ENCODE measurements at places on chromosomes 12 and 14.
A peak's percentile ranks its signal among the peaks of the same experiment; 100 is the strongest.

DNA sequence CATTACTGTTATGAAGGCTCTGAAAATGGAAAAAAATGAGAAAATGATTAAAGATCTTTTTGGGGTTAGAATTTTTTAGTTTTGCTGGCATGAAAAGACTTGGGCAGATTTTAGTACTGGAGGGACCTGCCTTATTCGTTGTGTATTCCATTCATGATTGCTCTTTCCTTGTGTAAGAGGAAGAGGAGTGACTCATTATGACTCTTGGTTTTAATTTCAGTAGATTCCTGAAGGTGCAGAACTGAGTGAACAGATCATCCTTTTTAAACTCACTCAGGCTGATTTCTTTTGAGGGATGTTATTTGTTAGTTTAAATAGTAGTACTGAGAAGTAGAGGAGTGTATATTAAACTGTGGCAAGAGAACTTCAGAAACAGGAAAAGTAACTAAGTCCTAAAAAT lies 41.6 kb downstream of the AKAP6 start:
- DNase-seq = peak; percentile 94

- DNase-seq = peak; percentile 70
Measured at GRCh38 chr14:99654235-99654985, 9.5 kb downstream of the HHIPL1 start.

- DNase-seq = no peak
Measured at GRCh38 chr14:103548463-103549351, 13.8 kb downstream of the BAG5 start.

DNA sequence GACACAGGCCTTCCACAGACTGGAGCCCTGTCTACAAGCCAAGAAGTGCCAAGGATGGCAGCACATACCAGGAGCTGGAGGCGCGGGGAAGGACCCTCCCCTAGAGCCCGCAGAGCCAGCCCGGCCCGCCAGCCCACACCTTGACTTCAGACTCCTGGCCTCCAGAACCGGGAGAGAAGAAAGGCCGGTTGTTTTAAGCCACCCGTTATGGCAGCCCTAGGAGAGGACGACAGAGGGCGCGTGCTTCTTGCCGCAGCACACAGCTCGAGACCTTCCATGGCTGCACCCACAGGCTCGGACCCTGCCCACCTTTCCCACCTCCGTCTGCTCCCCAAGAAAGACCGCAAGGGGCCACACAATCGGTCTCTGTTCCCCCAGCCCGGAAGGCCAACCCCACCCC lies 53.7 kb downstream of the RNF34 start:
- no peak for DNase-seq

- no peak for DNase-seq
Measured at GRCh38 chr14:72408020-72408419, 475.8 kb downstream of the RGS6 start.

- DNase-seq = no peak
Measured at GRCh38 chr14:85235868-85236267, 294.1 kb upstream of the FLRT2 start.

DNA sequence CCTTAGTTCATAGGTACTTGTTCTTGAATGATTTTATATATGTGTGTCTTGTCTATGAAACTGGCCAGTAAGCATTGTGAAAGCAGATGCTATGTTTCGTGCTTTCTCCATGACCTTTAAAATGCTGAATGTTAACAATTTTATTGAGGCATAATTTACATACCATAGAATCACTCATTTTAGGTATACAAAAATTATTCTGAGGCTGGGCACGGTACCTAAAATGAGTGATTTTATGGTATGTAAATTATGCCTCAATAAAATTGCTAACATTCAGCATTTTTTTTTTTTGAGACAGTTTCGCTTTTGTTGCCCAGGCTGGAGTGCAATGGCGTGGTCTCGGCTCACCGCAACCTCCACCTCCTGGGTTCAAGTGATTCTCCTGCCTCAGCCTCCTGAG lies 6.8 kb downstream of the ESYT1 start:
- no peak for DNase-seq

DNA sequence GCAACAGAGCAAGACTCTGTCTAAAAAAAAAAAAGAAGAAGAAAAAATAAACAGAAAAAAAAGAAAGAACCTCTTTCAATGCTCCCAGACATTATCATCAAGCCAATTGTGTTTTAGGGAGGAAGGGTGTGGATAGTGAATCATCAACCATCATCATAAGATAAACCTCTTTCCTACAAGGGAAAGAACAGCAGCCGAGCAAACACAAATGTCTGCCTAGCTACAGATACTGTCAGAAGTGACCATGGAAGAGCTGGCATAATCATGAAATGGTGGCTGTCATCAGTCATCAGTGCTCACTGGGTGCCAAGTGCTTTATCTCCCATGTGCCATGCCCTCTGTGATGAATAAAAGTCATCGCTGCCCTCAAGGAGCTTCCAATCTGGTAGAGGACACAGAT lies 46.6 kb downstream of the SLC17A8 start:
- DNase-seq = peak; percentile 21

- peak; percentile 82 for DNase-seq
Measured at GRCh38 chr14:60736494-60736893, 1.9 kb downstream of the MNAT1 start.

GRCh38 chr12:132344181-132344580 lies 14.8 kb upstream of the GALNT9 start:
- DNase-seq = no peak

- DNase-seq = peak; percentile 87
Measured at GRCh38 chr12:99529966-99530365, 117.6 kb upstream of the GARIN6 start.

- DNase-seq = peak; percentile 77
Measured at GRCh38 chr12:92516277-92516600, 186.6 kb upstream of the PLEKHG7 start.

GRCh38 chr12:130097342-130097741 lies 64.9 kb upstream of the FZD10 start:
- DNase-seq = no peak

GRCh38 chr12:203462-204260 lies 10.3 kb downstream of the SLC6A12 start:
- no peak for DNase-seq

GRCh38 chr14:101900253-101900652 lies 64.1 kb upstream of the DYNC1H1 start:
- no peak for DNase-seq

- no peak for DNase-seq
Measured at GRCh38 chr12:56389412-56389811, 26.8 kb upstream of the APOF start.

GRCh38 chr12:110314308-110314707 lies 33.3 kb downstream of the ATP2A2 start:
- DNase-seq = peak; percentile 89

DNA sequence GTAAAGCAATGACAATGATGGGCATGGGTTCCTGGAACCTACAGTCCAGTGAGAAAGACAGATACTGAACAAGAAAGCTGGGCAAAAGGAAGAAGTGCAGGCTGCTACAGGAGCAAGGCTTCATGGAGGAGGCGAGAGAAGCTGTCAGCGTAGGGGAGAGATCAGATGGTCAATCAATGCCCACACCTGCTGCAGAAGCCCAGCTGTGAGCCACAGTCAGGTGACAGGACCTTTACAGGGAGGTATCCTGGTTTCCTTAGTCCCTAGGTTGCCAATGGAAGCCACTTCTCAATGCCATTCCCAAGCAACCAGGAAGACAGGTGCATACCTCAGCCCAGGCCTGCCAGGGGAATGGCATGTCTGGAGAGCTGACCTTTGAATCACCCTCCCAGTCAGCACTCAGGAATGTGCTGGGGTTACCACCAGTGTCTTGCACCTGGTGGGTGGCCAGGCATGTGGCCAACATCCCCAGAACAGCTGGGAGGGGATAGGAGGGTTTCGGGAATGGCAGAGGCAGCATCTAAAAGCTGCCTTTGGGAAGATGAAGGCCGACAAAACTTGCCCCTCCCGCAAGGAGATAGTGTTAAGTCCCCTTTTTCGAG lies 170.3 kb downstream of the TTC7B start:
- peak; percentile 93 for DNase-seq

DNA sequence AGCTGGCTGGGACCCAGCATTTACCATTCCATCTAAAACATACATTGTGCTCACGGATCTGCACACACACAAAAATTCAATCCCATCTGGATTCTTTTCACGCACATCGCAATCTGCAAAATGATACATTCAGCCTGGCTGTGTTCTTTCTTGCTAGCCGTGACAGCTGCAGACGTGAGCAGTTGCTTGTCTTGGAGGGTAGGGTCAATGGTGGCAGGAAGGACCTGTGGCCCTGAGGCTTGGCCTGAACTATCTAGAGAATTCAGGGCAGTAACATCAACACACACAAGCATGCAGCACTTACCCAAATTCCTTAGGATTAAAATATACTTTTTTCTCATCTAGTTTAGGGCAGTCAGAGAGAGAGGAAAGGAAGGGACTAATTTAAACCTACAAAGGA lies 72.0 kb downstream of the DICER1 start:
- DNase-seq = no peak
